HS-27A (cell line): ENCODE measurements at places on chromosomes 3 and 15.
A peak's percentile ranks its signal among the peaks of the same experiment; 100 is the strongest.

- no peak for DNase-seq
Observed at GRCh38 chr15:68511073-68511991, 67.5 kb upstream of the CORO2B start.

DNA sequence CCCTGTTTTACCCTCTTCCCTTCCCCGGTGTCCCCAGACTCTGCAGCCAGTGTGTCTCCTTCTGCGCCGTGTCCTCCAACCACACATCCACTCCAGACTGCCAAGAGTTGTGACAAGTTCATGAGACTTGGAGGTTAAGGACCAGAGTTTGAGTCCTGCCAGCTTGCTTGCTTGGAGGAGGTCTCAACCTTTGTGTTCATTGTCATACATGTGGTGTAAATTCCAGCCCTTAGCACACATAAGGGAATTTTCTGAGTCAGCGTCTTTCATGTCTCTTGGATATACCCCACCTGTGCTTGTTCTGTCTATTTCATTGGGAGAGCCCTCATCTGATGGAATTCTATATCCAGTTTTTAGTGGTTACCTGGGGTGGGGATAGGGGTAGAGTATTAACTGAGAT is 13.3 kb downstream of the CORO2B start:
- no peak for DNase-seq

DNA sequence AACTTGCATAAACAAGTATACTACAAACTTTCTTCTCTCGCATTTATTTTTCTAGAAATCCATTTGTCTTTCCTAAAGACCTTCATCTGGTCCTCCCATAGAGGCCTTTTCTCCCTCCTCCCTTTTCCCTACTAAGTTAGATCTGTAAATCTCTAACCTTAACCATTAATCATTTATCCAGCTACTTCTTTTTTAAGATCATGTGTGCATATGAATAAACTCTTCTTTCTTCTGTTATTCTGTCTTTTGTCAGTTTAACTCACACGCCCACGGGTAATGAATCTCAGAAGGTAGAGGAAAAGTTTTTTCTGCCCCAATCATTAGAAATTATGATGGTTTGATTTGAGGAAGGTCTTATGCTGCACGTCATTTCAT is 48.7 kb upstream of the FHIT start:
- DNase-seq: no peak

- DNase-seq: no peak
Observed at GRCh38 chr3:39637807-39638206, 170.3 kb downstream of the MOBP start.

DNA sequence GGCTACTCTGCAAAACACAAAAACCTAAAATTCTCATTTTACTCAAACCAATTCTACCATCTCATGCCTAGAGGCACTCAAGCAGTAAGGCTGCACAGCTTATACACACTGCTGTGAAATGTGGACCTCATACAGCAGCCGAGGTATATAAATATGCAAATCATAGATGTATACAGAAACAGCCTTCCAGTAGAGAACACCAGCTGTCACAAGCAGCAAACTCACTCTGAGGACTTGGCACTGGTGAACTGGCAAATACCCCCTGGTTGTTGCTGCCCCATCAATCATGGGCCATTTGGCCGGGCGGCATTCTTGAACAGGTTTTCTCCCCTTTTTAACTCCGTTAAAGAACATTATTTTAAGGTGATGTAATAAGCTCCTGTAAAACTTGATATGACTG is 378.0 kb downstream of the LSAMP start:
- DNase-seq: no peak

DNA sequence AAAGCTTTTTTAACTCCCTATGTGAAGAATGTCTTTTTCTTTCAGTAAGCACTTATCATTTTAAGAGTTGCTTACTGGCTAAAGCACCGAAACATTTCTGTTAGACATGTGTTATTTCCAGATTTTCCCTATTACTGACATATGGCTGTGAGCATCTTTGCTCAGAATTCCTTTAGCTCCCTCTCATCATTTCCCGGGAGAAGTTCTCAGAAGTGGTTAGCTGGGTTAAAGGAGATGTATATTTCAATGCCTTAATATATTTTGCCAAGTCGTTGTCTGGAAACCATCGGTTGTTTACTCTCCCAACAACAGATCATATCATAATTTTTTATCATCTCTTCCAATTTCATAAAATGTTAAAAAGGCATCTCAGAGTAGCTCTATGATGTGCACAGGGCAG is 396.5 kb downstream of the OCA2 start:
- no peak for DNase-seq

- peak; percentile 33 for DNase-seq
Observed at GRCh38 chr15:26889298-26889898, 22.5 kb downstream of the GABRA5 start.

DNA sequence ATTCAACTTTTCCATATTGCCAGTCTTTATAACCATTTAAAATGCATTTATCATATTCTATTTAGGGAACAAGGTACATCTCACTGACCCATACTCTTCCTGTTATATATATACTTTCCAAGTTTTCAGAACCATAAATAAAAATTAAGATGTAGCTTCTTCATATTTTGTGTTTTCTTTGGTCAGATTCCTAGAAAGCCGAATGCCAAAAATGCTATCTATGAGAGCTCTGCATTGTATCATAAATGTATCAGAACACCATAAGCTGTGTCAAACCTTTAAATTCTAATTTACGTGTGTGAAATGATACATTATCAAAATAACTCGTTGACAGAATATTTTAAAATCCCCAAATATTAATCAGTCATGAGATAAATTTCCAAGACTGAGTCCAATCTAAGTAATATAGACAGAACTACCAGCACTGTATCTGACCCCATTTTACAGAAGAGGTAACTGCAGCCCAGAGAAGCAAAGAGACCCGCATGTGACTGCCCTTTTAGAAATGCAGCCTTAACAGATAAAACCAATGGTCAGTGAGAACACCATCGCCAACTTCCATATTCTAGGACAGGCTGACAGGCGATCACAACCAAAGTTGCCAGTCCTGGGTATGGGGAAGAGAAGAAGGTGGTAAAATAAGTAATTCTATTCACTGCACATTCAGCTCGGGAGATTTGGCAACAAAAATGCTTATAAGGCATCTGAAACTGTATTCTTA is 16.2 kb upstream of the RPS17 start:
- DNase-seq: no peak

- DNase-seq: no peak
Observed at GRCh38 chr3:75218577-75218976, 445.6 kb upstream of the FRG2C start.

DNA sequence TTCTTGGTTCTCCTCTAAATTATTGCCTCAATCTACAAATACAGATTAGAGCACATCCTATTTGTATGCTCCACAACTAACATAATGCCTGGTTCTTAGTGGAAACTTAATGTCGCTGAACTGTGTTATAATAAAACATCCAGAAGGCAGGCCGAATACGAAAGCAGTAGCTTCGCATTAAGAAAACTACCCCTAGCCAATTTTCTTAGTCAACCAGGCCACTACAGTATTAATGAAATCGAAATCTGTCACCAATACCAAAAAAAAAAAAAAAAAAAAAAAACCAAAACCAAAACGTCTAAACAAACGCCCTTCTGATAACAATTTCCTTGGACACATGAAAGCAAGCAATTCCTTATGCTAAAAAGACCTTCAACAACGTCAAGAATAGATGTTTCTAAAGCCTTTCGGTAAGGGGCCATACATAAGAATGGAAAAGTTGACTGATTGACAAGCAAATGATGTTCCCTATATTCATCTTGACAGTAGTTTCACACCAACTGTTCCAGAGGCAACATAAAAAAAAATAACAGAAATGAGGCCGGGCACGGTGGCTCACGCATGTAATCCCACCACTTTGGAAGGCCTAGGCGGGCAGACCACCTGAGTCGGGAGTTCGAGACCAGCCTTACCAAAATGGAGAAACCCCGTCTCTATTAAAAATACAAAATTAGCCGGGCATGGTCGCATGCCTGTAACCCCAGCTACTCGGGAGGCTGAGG is 1.3 kb downstream of the DENND6A start:
- no peak for DNase-seq

- no peak for DNase-seq
Observed at GRCh38 chr3:169002689-169003088, 660.8 kb downstream of the MECOM start.

DNA sequence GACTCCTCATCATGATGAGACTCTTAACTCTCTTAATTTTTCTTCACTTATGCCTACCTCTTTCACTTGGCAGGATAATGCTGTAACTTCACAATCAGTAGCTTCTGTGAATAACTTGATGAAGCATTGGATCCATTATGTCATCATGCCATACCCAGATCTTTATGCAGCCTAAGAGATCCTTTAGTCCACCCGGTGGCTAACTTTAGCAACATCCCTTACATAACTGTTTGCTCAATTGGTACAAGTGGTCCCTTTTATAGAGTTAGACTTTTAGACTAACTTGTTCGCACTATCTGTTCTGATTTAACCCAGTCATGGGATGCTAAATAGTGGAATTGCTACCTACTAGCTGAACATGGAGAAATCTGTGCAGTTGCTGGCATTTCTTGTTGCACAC is 184.5 kb downstream of the USP13 start:
- DNase-seq: no peak

- peak; percentile 36 for DNase-seq
Observed at GRCh38 chr3:30199096-30199759, 407.2 kb upstream of the TGFBR2 start.

- no peak for DNase-seq
Observed at GRCh38 chr15:93645594-93645993, 556.6 kb upstream of the RGMA start.

DNA sequence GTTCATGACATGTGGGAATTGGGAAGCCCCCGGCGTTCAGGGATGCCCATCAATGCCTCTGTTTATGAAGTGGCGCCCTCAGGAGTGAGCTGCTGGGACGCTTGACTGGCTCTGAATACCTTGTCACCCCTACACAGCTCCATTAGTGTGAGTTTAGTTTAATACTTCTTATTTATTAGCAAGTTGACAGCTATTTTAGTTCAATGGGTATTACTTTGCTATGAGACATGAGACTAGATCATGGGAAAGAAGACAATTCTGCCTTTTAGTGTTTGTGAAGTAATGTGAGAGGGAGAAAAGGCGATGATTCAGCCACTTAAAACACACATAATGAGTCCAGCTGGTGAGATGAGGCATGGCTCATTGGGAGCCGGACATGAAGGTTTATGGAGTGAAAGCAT is 678.5 kb downstream of the NR2F2 start:
- DNase-seq: no peak

- DNase-seq: no peak
Observed at GRCh38 chr15:65411465-65412071, 11.2 kb downstream of the IGDCC4 start.

DNA sequence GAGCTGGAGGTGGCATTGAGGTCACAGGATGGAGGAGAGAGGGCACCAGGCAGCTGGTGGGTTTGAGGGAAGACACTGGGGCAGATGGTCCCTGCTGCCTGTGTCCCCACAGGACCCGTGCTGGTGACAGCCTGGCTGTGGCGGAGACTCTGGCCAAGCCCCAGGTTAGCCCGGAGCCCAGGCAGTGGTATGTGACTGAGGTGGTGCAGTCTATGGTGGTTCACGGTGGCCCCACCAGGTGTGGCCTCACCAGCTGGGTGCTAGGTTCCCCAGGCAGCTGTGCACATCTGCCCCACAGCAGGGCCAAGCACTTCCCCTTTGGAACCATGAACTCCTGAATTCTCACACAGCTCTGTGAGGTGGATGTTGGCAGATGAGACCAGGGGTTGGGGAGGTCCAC is 15.4 kb downstream of the PLXNA1 start:
- DNase-seq: no peak

- peak; percentile 51 for DNase-seq
Observed at GRCh38 chr15:52179278-52180195, 11.7 kb downstream of the GNB5 start.

GRCh38 chr3:113179235-113179824 is 32.0 kb upstream of the BOC start:
- DNase-seq: no peak

DNA sequence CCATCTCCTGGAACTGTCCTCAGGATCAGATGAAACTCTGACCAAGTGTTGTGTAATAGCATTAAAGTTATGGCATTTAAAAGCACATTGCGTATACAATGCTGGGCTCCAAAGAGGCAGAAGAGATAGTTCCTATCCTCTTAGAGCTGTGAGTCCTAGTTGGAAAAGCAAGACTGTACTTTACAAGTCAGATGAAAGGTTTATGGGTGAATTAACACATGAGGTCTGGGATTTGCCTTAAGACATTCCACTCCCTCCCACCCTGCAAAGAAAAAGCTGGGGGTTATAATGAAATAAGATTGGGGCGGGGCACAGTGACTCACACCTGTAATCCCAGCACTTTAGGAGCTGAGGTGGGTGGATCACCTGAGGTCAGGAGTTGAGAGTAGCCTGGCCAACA is 35.6 kb downstream of the SNAPC5 start:
- no peak for DNase-seq

GRCh38 chr15:55037071-55037470 is 159.7 kb downstream of the RSL24D1 start:
- DNase-seq: no peak

GRCh38 chr15:70269311-70269911 is 171.7 kb upstream of the TLE3 start:
- no peak for DNase-seq

DNA sequence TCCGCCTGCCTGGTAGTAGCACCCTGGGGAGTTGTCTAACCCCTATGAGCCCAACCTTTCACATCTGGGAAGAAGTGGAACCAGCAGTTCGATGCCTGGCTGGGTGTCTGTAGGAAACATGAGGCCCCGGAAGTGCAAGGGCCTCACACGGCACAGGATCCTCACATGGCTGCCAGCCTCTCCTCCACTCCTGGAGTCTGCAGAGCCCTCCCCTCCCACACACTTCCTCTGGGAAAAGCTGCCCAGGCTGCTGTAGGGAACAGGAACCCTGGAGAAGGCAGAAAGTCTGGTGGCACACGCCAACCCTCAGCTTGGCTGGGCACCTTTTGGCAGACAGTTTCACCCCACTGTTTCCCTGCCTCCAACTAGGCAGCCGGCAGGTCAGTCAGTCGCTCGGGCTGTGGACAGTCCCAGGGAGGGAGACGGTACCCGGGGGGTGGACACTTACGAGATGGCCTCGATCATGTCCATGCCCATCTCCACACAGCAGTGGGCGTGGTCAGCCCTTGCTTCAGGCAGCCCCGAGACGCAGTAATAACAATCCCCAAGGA is 118.4 kb downstream of the ADCY5 start:
- DNase-seq: no peak

- DNase-seq: no peak
Observed at GRCh38 chr3:52443791-52444687, 864 bp downstream of the SEMA3G start.

GRCh38 chr3:119494597-119494996 is 3.8 kb upstream of the TIMMDC1 start:
- no peak for DNase-seq
